ENCODE measurements at places on chromosomes 16 and 17.

DNA sequence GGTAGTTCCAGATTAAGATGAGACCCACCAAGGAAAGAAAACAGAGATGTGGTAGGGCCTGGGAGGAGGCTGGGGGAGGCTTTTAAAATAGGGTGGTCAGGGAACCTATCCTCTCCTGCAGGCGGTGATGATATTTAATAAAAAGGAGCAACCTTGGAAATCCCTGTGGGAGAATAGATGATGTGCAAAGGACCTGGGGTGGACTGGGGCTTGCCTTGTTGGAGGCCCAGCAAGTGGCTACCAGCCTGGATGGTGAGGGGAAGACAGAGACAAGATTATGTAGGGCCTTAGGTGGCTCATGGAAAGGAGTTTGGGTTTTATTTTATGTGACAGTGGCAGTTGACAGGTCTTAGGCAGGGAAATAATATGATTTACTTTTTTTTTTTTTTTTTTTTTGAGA is 1.8 kb downstream of the POLR3E start:
- no peak for DNase-seq

GRCh38 chr17:6853764-6854442 is 22.4 kb upstream of the TEKT1 start:
- DNase-seq, result no peak

DNA sequence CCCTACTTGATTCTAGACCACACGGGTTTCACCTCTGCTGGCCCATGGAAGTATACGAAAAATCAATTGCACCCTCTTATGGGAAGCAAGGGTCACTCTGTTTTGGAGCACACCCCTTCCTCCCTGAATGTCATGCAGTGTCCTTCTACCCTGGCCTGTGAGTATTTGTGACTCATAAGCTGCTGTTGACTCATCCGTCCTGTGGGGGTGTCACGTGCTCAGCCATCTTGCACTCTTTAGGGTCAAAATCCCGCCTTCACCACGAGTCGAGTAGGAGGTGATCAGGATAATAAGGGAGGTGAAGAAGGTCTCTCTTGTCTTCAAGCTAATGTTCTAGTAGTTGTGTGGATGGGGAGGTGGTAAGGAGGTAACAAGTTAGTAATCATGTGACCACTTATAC is 341.0 kb upstream of the EEF2KMT start:
- DNase-seq, result peak; percentile 3

DNA sequence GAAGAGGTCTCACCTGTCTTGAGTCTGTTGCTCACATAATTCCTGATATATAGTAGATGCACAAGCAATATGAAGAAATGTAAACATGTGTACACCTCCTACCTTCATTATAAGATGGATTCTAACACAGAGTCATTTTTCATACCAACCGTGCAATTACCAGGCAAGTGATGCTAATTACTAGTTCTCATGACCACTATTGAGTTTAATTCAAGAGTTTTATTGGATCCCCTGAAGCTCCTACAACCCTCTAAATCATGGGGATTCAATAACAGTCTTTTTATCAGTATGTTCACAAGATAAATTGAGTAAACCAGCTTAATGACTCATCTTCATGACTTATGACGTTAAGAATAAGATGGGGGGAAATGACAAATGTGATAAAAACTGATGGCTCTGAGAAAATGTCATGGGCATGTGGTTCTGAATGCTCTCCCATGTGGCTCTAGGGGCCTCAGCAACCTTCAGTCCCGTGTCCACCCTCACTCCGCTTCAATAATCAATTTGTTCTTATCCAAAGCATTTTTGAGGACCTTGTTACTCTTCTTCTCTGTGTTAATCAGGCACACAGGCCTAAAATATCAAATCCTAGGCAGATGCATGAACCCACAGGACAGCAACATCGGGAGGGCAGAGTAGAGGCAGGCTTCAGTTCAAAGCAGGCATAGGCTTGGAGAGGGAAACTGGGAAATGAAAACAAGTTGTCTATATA is 42.8 kb downstream of the PRAC1 start:
- DNase-seq, result peak; percentile 58

DNA sequence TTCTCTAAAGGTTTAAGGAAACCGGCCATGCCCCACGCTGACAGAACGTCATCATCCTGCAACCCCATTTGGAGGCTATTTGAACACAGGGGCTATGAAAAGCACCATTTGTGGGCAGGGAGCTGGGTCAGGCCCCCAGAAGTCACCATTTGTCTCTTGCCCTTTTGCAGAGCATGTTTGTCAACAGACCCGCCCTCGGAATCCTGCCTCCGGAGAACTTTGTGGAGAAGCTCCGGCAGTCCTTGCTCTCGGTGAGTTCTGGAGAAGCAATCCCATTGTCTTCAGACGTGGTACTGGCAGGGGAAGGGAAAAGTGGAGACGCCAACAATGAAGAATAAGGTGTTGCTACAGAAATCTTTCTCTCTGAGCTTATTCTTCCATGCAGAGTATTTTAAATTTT is 33.5 kb downstream of the TMEM186 start:
- no peak for DNase-seq

DNA sequence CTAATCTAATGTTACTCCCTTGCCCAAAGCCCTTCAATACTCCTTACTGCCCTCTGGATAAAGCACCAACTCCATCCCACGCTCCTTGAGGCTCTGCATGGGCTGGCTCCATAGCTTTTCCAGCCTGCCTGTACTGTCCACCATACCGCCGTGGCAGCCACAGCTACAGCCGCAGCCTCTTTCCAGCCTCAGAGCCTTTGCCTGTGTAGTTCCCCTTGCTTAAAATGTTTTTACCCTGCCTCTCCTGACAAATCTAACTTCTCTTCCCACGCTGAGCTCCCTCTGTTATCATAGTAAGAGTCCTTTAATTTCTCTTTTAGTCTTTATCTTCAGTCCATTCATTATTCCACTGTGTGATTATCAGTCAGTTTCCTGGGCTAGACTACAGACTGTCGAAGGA is 22.0 kb downstream of the TEX14 start:
- DNase-seq, result no peak

DNA sequence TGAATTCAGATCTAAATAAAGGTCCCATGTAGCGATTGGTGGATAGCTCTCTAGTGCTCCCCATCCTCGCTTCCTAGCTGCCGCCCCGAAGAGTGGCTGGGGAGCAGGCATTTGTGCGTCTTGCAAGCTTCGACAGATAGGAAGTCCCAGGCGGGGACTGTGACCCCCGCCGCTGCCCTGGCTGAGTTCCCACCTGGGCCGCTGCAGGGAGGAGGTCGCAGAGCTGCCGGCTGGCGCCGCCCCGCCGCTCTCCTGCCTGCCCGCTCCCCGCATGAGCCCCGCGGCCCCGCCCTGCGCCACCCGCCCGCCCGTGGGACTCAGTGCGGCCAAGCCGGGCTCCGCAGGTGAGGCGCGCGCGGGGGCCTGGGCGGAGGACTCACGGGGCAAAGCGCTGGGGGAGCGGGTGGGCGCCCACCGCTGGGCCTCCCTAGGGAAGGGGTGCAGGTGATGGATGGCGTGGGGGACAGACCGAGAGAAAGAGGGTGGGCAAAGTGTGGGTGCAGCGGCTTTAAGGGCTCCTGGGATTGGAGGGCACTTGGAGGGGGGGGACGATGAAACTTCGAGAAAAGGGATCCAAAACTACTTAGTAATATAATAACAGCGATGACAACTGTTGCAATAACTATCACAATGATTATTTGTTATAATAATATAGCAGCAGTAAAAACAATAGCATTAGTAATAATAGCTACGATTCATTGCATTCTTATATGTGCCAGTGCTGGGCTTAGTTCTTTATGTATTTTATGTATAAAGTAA is at the start of gene OTOA:
Gene OTOA (plus strand): TSS at position 80 of the 759 bp plus-strand sequence. CDS start 14,547 bp downstream, outside the sequence.
- no peak for DNase-seq

Data from foreskin melanocyte (primary cell).